ENCODE measurements at places on chromosomes 16 and 17. TPM values are rescaled to one million over a fixed set of nuclear protein-coding genes. Genes with fewer than 3 reads are reported as not detected.

The RNF213 gene
- 111 TPM for total RNA-seq

The ABCA6 gene
- total RNA-seq: 39.6 TPM

DNA sequence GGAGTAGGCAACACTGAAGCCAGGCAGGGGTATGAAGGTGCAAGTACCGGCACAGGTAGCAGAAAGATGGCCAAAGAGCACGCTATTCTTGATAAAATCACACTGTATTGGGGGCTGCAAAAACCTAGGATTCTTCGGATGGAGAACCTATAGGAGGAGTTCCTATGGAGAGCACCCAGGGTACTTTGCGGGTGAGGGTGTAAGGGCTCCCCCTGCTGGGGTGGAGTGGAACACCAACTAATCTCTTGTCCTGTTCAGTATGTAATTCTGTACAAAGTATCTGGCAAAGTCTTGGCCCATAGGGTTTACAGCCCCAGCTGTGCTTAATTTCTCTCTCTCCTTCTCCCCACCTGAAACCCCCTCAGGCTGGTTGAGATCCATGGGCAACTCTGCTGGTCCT is 393.1 kb upstream of the ASIC2 start:
- DNase-seq: no peak

DNA sequence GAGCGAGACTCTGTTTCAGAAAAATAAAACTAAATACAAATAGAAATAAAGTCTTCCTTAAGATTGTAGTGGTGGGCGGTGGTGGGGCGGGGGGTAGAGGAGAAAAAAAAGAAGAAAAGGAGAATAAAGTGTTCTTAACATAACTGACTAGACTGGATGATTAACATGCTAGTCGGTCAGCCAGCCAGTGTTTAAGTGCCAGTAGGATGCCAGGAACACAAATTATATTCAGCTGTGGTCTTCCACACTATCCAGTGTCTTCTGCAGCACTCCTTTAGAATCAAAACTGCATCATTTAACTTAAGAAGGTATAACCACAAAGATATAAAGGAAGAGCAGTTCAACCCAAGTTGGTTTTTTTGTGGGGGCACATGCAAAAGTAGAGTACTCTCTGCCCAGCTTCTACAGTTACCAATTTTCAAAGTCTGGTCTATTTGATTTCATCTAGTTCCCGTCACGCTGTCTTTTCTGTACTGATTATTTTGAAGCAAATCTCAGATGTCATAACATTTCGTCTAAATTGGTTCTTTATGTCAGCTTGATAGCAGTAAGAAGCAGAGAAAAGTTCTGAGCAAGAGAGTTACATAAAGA is 15.8 kb downstream of the HEATR3 start:
- no peak for DNase-seq

- DNase-seq: no peak
Measured at GRCh38 chr17:20063665-20064648, 54.8 kb downstream of the SPECC1 start.

DNA sequence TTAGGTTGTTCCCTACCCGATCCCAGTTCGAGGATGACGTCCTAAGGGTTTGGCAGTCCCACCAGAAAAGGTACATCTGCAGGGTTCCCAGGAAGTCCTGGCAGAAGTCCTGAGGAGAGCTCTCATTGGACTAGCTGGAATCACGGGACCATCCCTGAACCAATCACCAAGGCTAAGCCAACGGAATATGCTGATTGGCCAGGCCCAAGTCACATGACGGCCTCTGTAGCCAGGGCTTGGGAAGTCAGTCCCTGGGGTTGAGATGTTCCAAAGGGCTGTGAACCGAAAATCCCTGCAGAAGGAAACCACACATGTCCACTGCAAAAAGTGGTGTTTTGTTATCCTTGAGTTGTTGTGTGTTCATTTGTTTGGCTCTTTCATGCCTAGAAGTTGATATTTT is 68.2 kb upstream of the ZNF423 start:
- DNase-seq: peak; percentile 8

GRCh38 chr17:2862197-2862596 is 66.0 kb downstream of the RAP1GAP2 start:
- DNase-seq: no peak

GRCh38 chr17:17692353-17693252 is 11.3 kb downstream of the RAI1 start:
- DNase-seq: no peak

GRCh38 chr17:76106703-76107102 is 3.1 kb upstream of the EXOC7 start:
- no peak for DNase-seq

Measured in dermis blood vessel endothelial cell (primary cell).